ENCODE measurements at places on chromosomes 2 and 18.

DNA sequence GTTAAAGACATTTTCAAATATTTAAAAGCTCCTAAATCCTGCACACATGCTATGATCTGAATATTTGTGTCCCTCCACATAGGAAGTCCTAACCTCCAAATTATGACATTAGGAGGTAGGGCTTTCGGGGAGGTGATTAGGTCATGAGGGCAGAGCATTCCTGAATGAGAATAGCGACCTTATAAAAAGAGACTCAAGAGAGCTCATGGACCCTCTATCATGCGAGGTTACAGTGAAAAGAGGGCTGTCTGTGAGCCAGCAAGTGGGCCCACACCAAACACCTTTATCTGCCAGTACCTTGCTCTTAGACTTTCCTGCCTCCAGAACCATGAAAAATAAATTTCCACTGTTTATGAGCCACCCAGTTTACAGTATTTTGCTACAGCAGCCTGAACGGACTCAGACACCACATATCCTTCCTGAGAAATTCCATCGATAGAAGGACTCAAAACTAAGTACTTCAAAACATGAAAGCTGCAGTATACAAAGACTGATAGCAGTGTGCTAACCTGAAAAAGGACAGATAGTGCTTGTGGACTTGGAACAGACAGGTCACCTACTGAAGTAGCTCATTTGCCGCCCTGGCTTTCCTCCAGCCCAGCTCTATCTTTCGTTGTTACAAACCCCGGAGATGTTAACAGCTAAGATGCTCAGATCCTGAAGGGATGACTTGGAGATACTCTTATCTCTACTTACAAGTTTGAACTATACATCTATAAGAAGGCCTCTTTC lies 13.8 kb downstream of the FAM210A start:
- DNase-seq, result no peak

DNA sequence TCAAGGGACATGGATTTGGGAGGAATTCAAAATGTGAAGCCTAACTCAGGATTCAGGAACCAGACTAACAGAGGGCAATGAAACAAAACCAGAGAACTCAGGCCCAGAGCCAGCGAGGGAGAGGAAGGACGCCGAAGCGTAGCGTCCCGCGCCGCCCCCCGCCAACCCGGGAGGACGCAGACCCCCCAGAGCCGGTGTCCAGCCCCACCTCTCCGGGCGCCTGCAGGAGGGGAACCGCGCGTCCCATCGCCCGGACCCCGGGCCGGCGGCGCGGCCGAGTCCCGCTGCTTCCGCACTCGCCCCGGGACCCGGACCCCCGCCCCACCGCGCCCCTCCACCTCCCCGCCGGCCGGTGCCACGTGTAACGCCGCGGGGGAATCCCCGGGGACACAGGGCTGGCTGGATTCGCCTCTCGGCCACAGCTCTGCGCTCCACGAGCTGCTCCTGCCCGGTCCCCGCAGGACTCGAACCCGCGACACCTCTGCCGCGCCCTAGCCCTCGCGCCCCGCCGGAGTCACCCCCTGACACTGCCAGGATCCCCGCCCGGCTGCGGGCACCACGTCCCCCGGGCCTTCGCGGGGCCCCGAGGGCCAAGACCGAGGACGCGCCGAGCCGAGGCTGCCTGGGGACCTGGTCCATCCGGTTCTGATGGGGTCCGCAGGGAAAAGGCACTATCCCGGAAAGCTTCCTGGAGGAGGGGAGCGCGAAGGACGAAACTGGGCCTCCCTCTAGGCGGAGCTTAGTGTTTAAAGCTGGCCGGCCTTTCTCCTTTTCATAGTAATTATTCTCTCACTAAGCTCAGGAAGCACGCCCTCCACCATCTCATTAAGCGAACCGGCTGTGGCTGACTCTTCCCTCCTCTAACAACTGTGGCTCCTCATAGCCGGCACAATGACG lies 40.4 kb upstream of the FAM124B start:
- DNase-seq, result no peak

- no peak for DNase-seq
These were observed 53.2 kb downstream of the SFXN5 start for GRCh38 chr2:73018188-73018825.

GRCh38 chr2:215832791-215833190 lies 180.6 kb downstream of the MREG start:
- peak; percentile 91 for DNase-seq

GRCh38 chr18:37484983-37485834 lies 80.4 kb downstream of the CELF4 start:
- no peak for DNase-seq

GRCh38 chr2:42638080-42638784 lies 69.8 kb downstream of the MTA3 start:
- no peak for DNase-seq

DNA sequence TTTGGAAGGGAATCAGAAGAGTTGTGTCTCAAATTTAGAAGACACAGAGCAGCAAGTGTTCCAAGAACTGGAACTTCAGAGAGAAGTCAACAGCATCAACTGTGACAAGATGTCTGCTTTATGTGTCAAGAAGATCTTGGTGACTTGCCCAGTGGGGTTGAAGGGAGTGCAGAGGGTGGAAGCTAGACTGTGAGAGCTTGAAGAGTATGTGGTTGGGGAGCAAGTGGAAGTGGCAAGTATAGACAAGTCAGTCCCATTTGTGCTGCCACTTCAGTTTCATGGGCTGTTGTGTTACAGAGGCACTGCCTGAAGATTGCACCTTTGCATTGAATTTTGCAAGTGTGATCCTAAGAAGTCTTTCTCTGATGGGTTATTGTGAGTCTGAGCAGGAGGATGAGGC lies 68.7 kb upstream of the MC2R start:
- no peak for DNase-seq

DNA sequence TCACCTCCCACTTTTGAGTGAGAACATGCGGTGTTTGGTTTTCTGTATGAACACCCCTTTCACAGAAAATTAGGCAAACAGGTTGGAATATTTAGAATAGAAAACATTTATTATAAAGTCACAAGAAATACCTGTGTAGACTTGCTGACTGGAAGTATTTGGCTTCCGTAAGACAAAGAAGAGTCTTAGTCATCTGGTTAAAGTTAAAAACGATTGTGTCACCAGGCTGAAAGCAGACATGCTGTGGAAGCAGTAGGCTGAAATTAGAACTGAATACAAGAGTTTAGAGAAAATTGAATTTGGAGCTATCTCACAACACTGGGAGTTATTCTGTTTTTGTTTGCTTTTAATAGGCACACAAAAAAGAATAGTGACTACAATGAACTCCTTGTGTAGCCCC lies 16.2 kb upstream of the CLASP1 start:
- DNase-seq, result peak; percentile 69

DNA sequence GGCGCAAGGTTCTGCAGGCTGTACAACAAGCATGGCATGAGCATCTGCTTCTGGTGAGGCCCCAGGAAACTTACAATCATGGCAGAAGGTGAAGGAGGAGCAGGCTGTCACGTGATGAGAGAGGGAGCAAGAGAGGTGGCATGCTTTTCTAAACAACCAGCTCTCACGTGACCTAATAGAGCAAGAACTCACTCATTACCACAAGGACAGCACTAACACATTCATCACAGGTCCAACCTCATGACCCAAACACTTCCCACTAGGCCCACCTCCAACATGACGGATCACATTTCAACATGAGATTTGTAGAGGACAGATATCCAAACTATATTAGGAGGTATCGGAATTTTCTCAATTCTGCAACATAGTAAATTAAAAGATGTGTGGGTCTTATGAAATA lies 108.8 kb upstream of the DLX2 start:
- DNase-seq, result no peak
